ENCODE measurements at places on chromosomes 4 and X.

DNA sequence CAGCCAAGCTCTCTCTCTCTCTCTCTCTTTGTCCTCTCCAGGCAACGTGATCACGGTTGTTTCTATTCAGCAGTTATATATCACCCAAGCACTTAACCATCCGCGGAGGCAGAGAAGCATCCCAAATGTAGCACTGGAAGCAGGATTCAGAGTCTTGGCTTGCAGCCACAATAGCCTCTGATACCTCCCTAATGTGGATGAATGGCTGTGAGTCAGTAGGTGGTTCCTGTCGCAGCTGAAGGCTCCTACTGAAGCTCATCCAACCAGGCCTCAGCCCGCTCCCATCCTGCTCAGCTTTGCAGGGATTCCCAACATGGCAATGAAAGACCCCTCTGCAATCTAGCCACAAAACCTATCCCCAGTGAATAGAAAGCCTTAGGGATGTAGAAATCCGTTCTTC lies 5.1 kb downstream of the HS6ST2 start:
- DNase-seq = no peak

DNA sequence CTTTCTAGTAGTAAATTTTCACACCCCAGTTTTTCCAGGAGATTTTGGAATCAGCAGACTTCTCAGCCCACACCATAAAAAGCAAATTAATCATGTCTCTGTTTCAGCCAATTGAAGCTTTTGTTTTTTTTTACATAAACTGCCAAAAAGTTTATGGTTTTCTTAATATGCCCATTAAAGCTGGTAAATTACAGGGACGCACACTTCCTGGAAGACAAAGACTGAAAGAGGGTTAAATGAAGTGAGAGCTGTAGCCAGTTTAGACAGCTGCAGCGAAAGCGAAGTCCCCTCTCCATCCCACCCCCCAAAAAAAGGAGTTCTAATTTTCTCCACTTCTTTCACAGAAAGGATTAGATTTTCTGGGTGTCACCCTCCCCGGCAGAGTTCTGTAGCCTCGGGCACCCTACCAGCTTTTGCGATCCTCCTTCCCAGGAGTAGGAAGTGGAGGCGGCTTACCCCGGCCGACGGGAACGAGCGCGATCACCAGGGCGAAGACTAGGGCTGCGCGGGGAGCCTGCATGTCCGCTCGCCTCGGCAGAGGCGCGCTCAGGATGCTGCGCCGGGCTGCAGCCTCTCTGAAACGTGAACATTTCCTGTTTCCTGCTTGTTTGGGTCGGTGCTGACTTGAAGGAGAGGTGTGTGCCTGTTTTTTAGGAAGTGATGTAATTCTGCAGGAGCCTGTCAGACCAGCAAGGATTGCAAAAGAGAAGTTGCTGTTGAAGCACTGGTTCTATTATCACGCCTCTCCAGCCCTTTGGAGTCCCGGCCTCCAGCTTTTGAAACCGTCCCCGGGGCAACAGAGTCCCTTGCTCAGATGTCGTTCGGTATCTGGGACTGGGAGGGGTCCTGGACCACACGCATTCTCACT lies at the start of gene TMEM154:
Gene TMEM154 (minus strand): TSS at position 584 of the 868 bp plus-strand sequence. CDS start 64 bp downstream, at position 520.
- DNase-seq = peak; percentile 69

- DNase-seq = no peak
Measured at GRCh38 chr4:83113429-83113786, 1.1 kb downstream of the PLAC8 start.

GRCh38 chrX:75648803-75649588 lies 126.2 kb upstream of the ZDHHC15 start:
- no peak for DNase-seq

GRCh38 chr4:7980036-7980435 lies 40.4 kb upstream of the AFAP1 start:
- DNase-seq = peak; percentile 63

GRCh38 chr4:88809576-88810219 lies 112.1 kb upstream of the NAP1L5 start:
- DNase-seq = no peak

DNA sequence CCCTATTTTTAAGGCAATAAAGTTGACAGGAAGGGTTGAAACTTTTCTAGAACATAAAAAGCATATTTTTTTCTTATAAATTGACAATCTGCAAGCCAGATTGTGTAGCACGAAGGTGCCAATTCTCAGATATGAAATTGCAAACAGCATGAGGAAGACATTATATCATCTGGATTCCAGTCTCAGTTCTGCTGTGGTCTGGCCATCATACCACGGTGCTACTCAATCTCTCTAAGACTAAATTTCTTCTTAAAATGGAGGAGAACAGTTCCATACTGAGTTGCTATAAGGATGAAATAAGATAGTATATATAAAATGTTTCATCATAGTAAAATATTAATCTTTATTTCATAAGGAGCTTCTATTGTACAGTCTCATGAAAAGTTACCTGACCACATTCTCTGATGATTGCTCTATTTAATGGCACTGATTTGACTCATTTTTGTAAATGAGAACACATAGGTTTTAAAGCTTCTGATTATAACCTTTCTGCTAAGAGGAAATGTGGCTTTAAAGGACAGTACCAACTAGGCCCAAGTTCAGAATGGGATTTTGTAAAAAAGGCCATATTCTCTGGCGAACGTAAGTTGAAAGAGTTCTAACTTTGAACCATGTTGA lies 127.9 kb downstream of the SHROOM3 start:
- no peak for DNase-seq

GRCh38 chr4:15547392-15547791 lies 77.7 kb downstream of the CC2D2A start:
- DNase-seq = no peak

DNA sequence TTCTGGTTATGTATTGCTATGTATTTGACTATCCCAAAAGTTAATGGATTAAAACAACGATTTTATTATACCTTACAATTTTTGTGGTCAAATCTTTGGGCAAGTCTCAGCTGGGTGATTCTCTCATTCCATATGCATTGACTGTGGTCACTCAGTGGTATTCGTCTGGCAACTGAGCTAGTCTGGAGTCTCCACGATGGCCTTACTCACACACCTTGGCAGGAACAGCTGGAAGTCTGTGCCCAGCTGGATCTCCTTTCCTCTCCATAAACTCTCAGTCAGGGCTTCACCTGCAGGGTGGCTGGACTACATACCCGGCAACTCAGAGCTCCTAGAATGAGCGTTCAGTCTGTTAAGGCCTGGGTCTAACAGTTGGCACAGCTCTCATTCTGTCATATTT lies 141.1 kb upstream of the WDFY3 start:
- DNase-seq = no peak

Measured in fibroblast of lung (primary cell).